ENCODE measurements at places on chromosomes 16 and 17. TPM values are rescaled to one million over a fixed set of nuclear protein-coding genes. Genes with fewer than 3 reads are reported as not detected.

MYH1 gene
- not detected for total RNA-seq

ITGA2B gene
- 0.51 TPM for total RNA-seq

CEMP1 gene
- total RNA-seq: not detected

FBXW10 gene
- total RNA-seq: not detected

TEX14 gene
- 0.37 TPM for total RNA-seq

KRTAP4-3 gene
- total RNA-seq: not detected

TIMP2 gene
- total RNA-seq: 0.41 TPM

CPHXL2 gene
- not detected for total RNA-seq

TNFSF13 gene
- total RNA-seq: 14.6 TPM

DHRS13 gene
- total RNA-seq: 27.6 TPM

ZP2 gene
- not detected for total RNA-seq

EPN3 gene
- not detected for total RNA-seq

CCL23 gene
- total RNA-seq: not detected

KRT34 gene
- not detected for total RNA-seq

MARVELD3 gene
- total RNA-seq: not detected

ARL16 gene
- 18.6 TPM for total RNA-seq

NGFR gene
- total RNA-seq: 0.21 TPM

CDH15 gene
- total RNA-seq: not detected

TMEM94 gene
- total RNA-seq: 59.0 TPM

LYRM9 gene
- 4.7 TPM for total RNA-seq

NOTUM gene
- 0.19 TPM for total RNA-seq

TMC7 gene
- not detected for total RNA-seq

SCARF1 gene
- 1.4 TPM for total RNA-seq

ASPA gene
- total RNA-seq: not detected

FOXF1 gene
- total RNA-seq: not detected

EMC6 gene
- 63.6 TPM for total RNA-seq

MPV17L gene
- 0.05 TPM for total RNA-seq

IL34 gene
- total RNA-seq: not detected

OSGIN1 gene
- 0.32 TPM for total RNA-seq

KRTAP9-4 gene
- total RNA-seq: not detected

KAT8 gene
- 46.5 TPM for total RNA-seq

NME2 gene
- 781 TPM for total RNA-seq

CBLN1 gene
- not detected for total RNA-seq

YWHAE gene
- 452 TPM for total RNA-seq

PTGES3L gene
- 0.51 TPM for total RNA-seq

GPR139 gene
- not detected for total RNA-seq

FKBP10 gene
- total RNA-seq: 3.8 TPM

OR1F1 gene
- not detected for total RNA-seq

GP1BA gene
- total RNA-seq: 0.74 TPM

MRPL38 gene
- total RNA-seq: 145 TPM

RNF222 gene
- not detected for total RNA-seq

MFAP4 gene
- 0.28 TPM for total RNA-seq

KCTD19 gene
- 4.9 TPM for total RNA-seq

TMEM170A gene
- total RNA-seq: 20.7 TPM

PMFBP1 gene
- 1.8 TPM for total RNA-seq

PRR29 gene
- not detected for total RNA-seq

SLC13A5 gene
- total RNA-seq: 0.23 TPM

IL17C gene
- not detected for total RNA-seq

IL21R gene
- total RNA-seq: 138 TPM

DNAH2 gene
- total RNA-seq: not detected

CMTM4 gene
- total RNA-seq: 0.53 TPM

RHBDL1 gene
- total RNA-seq: 1.3 TPM

NPIPB13 gene
- 6.6 TPM for total RNA-seq

TBX2 gene
- total RNA-seq: 0.11 TPM

SOST gene
- total RNA-seq: not detected

PRSS22 gene
- total RNA-seq: not detected

All from GM12878 (cell line).